ENCODE measurements at places on chromosomes 3 and 15.

GRCh38 chr3:90026406-90026805, 919.0 kb downstream of the EPHA3 start:
- DNase-seq = no peak

DNA sequence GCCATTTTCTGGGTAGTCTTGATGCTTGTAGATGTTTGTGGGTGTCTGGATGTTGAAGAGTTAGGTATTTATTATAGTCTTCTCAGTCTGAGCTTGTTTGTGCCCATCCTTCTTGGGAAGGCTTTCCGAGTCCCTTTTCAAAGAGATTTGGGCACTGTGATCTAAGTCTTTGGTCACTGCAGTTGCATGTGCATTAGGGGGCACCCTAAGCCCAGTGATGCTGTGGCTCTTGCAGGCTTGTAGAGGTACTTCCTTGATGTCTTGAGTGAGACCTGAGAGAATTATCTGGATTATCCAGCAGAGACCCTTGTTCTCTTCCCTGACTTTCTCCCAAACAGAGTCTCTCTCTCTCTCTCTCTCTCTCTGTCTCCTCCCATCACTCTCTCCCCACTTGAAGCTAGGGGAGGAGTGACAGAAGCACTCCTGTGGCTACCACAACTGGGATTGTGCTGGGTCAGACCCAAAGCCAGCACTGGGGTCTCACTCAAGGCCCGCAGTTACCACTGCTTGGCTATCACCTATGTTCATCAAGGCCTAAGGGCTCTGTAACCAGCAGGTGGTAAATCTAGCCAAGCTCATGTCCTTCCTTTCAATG, 68.5 kb downstream of the TMCO5A start:
- peak; percentile 29 for DNase-seq

DNA sequence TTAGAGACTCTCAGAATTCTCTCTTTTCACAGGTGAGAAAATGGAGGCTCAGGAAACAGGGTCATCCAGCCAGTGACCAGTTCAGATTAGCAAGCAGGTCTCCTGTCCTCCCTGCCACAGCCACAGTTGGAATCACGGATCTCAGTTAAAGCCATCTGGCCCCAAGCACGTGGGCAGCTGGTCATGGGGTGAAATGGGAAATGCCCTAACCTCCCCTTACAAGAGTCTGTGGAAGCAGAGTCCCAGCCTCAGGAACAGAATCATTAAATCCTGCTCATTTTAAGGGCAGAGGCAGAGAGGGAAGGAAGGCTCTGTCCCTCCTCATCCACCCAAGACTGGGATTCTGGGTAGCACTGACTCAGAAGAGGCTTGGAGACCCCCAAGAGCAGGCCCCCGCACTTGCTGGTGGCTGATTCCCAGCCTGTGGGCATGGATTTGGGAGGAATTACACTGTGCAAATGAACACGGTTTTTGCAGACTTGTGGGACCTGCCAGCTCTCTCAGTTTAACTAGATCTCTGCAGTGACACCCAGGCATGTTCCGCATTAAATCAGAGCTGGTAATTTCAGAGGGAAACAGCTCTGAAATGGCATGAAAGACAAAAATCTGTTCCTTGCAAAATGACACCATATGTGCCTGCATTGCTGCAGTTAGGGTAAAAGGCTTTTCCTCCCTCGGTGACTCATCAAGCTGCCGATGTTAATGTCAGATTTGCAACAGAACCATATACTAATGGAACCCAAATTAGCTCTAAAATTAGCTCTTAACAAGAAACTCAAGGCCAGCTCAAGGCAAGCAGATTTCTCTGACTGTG, 89.0 kb downstream of the BDH1 start:
- peak; percentile 91 for DNase-seq

GRCh38 chr3:79211586-79212359, 556.0 kb downstream of the ROBO1 start:
- DNase-seq = no peak

- no peak for DNase-seq
Observed at GRCh38 chr15:69304182-69304545, 5.5 kb downstream of the PAQR5 start.

GRCh38 chr3:18898911-18899310, 249.4 kb upstream of the KCNH8 start:
- no peak for DNase-seq

Data from cerebellar cortex (tissue), 1 donor.